Sigmoid colon (tissue), 7 donors: ENCODE measurements at places on chromosomes 2 and 18. TPM values are rescaled to one million over a fixed set of nuclear protein-coding genes. Genes with fewer than 3 reads are reported as not detected.

GRCh38 chr2:8214036-8214615 lies 467.7 kb upstream of the ID2 start:
- no peaks in the 10 kb centered on the region for H3K27me3 ChIP-seq
- no peaks in the 10 kb centered on the region for H3K36me3 ChIP-seq
- no peak overlapping the region for H3K27ac ChIP-seq
- H3K4me1 ChIP-seq = peaks cover 6% of the 10 kb centered on the region
- no peak overlapping the region for H3K4me3 ChIP-seq
- DNase-seq = no peak

DNA sequence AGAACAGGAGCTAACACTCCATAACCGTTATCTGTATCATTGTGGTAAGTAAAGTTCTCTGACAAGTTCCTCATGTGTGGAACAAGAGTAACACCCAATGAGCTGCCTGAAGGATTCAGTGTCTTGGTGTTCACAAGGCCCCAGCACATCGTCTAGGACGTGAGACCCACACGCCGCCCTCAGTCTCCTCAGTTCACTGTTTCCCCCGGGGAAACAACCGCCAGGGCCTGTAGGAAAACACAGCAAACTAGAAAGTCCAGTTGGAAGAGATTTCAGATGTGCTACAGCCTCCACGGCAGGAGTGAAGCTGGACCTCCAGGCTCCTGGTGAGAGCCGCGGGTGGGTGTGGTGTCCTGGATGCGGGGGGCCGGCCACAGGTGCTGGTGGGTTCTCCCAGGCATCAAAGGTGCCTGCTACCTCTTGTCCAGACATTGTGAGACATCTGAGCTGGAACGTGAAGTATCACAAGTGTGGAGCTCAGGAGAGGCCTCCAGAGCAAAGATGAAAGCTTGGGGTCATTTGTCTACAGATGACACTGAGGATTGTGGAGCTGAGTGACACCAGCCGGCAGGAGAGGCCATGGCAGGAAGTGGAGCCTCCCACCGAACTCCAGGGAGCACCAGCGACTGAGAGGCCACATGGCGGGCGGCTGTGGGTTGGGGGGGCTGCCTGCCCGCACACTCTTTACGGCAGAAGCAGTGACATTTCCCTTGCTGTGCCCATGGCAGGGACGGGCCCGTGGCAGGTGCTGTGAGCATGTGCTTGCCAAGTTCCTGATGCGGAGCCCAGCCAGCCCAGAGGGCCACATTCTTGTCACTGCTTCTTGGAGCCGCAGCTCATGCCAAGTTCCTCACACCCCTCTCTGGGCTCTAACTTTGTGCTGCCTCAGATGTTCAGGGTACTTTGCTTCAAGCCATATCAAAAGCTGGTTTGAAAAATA lies 131.2 kb downstream of the TMEM18 start:
- no peak overlapping the region for H3K27ac ChIP-seq
- H3K4me3 ChIP-seq = no peak overlapping the region
- H3K4me1 ChIP-seq = no peaks in the 10 kb centered on the region
- no peaks in the 10 kb centered on the region for H3K27me3 ChIP-seq

DNA sequence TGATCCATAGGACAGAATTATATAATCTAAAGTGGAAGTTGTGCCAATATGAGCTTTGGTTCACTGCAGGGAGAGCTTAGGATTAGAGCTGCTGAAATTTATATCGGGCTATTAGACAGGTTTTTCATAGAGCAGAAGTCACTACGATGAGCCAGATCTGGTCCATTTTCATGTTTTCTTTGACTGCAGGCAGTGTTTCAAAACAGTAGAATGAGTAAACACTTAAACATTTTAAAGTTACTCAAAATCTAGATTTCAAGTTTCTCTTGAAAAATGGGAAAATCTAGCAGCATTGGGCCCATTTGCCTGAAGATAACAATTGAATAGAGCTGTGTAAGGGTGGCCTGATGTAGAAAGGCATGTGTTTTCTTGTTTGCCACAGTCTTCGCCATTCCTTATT lies 14.5 kb upstream of the ADAM23 start:
- H3K4me3 ChIP-seq = no peak overlapping the region
- H3K27ac ChIP-seq = no peak overlapping the region
- H3K4me1 ChIP-seq = no peaks in the 10 kb centered on the region

DNA sequence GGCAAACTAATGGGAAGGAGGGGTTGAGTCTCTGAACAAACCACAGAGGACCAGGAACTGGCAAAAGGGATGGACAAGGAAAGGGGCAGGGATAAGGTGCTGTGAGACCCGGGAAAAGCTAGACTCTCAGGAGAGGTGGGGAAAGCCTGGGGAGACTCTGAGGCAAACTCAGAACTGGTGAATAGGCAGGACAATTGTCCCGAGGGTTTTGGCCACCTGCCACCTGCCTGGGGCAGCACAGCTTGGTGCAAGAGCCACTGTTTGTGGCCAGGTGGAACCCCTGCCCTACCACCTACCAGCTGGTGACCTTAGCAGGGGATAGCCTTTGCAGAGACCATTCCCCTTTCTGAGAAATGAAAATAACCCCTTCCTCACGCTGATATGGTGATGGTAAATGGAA lies 129.4 kb upstream of the ASB18 start:
- no peaks in the 10 kb centered on the region for H3K4me1 ChIP-seq
- no peaks in the 10 kb centered on the region for H3K27me3 ChIP-seq
- no peaks in the 10 kb centered on the region for H3K36me3 ChIP-seq
- DNase-seq = no peak

DNA sequence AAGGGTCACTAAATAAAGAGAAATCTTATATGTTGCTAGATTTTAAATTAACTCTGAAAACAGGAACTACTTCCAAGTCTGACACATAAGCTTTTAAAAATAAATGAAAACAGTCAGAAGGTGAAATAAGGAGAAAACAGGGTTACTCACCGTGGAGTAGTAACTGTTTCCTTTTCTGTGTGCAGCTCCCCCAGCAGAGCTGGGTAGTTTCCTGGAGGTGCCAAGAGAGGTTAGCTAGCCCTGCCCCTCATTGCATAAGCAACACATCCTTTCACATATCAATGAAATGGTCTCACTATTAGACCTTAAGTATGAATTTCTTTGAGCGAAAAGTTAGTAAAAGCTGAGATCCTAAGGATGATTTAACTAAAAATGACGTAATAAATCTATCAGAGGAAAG lies 54.0 kb upstream of the GPR75 start:
- no peaks in the 10 kb centered on the region for H3K4me1 ChIP-seq
- DNase-seq = no peak
- peaks cover 13% of the 10 kb centered on the region for H3K36me3 ChIP-seq
- H3K27ac ChIP-seq = no peak overlapping the region

GRCh38 chr18:55300421-55300935 lies 287.5 kb downstream of the TCF4 start:
- peak overlapping the region; percentile 75 for H3K27ac ChIP-seq
- no peak for DNase-seq
- H3K4me3 ChIP-seq = no peak overlapping the region

DNA sequence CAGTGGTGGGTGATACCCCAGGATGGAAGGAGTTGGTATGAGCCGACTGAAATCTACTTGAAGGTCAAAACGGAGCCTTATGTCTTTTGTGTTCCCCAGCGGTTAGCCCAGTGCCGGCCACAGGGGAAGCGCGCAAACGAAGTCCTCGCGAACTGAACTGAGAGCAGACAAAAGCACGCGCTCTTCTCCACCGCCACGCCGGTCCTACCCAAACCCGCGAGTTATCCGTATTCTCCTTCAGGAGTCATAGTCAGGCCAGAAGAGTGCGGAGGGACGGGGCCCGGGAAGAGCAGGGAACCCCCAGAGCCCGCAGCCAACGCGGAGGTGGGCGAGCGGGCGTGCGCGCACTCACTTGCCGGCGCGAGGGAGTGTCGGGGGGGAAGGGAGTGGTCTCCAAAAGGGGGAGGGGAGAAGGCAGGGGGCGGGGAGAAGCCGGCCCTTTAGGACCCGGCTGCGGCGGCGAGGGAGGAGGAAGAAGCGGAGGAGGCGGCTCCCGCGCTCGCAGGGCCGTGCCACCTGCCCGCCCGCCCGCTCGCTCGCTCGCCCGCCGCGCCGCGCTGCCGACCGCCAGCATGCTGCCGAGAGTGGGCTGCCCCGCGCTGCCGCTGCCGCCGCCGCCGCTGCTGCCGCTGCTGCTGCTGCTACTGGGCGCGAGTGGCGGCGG lies at the start of gene IGFBP2:
IGFBP2 (plus strand) TSS at position 469 of the 664 bp plus-strand sequence; CDS start at position 573, 104 bp downstream.
- peak within 1 kb of the TSS; percentile 31 for H3K27ac ChIP-seq
- no peak for DNase-seq
- H3K4me1 ChIP-seq = peaks cover 16% of the 10 kb centered on the region
- peak within 1 kb of the TSS; percentile 52 for H3K4me3 ChIP-seq
- H3K36me3 ChIP-seq = no peaks in the 10 kb centered on the region
- peaks cover 34% of the 10 kb centered on the region for H3K27me3 ChIP-seq

DNA sequence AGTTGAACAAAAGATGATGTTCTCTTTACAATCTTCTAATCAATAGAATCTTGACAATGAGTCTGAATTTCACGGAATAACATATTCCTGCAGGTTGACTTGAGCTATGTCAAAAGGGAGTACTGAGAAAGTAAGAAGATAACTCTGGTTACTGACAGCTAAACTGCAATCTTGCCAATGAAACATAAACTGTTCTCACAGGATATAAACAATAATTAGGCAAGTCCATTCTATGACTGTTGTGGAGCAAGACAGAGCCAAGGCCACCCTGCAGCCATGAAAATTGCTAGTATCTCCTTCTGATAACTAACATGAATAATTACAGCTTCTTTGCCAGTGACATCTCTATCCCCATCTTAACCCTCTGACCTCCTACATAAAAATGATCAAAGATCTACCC lies 6.3 kb upstream of the RPRD1A start:
- DNase-seq = no peak
- no peaks in the 10 kb centered on the region for H3K4me1 ChIP-seq
- no peaks in the 10 kb centered on the region for H3K27me3 ChIP-seq
- H3K27ac ChIP-seq = no peak overlapping the region

DNA sequence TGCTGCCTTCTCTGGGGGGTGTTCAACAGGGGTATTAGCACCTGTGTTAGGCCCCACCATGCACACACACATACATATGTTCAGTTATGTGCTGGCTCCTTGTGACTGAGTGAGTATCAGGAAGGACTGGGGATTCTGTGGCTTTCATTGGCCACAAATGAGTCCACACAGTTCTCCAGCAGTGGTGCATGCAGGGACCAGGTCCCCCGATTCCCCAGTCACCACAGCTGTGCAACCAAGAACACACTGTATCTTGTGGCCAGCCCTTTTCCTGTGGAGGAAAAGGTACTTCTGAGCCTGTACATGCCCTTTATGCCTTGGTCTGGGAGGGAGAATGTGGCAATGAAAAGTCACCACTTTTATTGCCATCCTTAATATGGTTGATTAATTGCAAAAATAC lies 74.9 kb upstream of the KLF7 start:
- peak overlapping the region; percentile 76 for H3K27ac ChIP-seq
- H3K4me3 ChIP-seq = no peak overlapping the region
- no peak for DNase-seq
- H3K27me3 ChIP-seq = no peaks in the 10 kb centered on the region
- H3K36me3 ChIP-seq = no peaks in the 10 kb centered on the region
- H3K4me1 ChIP-seq = peaks cover 22% of the 10 kb centered on the region

The ZNF385B gene
- total RNA-seq = 5.6 TPM

The STPG4 gene
- total RNA-seq = 1.1 TPM

The RNU2-63P gene
- not detected for total RNA-seq

The SGPP2 gene
- 0.49 TPM for total RNA-seq

The ALLC gene
- total RNA-seq = not detected

The RSAD2 gene
- 10.2 TPM for total RNA-seq
